GM12892 (cell line): ENCODE measurements at places on chromosomes 5 and 9.

GRCh38 chr9:8757881-8758280 lies 958.3 kb upstream of the DMAC1 start:
- no peak for DNase-seq

DNA sequence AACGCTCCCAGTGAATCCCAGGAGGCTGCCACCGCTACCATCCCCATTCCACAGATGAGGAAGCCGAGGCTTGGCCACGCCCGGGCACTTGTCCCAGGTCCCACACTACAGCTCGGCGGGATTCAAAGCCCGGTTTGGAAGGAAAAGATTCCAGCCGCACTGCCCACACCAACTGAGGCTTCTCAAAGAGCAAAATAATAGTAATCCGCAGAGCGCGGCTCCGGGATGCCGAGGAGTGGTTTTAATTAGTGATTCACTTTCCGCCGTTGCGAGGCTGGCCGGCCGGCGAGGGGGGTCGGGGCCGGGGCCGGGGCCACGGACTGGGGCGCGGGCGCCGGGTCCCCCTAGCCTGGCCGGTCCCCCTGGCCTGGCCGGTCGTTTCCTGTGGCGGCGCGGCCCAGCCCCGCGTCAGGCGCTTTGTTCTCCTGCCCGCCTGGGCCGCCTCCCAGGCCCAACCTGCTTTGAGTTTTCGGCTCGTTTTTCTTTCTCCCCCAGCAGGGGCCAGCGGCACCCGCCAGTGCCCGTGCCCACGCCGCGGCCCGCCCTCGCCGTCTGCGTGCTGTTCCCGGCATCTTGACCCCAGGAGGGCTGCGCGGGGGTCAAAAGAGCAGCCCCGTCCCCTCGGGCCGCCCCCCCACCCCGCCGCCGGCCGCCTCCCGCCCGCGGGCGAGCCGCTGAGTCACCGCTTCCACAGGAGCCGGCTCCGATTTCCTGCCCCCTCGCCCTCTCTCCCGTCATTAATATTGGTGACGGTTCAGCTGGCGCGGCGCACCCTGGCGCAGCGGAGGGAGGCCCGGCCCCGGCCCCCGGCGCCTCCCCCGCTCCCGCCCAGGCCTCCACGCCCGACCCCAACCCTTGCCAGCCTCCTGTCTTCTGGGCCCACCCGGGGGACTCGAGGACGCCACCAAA lies 31.2 kb downstream of the FGF18 start:
- DNase-seq = no peak

- no peak for DNase-seq
Measured at GRCh38 chr9:90904706-90905478, 103.3 kb downstream of the SYK start.

DNA sequence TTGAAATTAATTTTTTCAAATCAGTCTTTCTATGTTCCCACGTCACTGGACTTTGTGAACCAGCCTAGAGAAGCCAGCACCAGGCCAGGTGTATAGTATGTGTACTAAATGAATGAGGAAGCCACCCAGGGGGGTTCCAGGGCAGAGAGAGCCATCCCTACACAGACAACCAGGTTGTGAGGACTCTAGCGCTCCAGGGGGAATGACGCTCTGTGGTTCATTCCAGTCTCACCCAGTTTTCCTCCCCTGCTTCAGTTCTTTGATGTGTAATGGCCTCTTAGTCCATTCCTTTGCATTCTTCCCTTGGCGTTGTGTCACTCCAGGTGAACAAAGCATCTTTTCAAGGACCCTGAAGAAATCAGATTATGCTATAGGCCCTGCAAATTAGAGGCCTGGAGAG lies 330.6 kb downstream of the NSG2 start:
- no peak for DNase-seq

GRCh38 chr5:52710310-52710971 lies 77.3 kb upstream of the ITGA1 start:
- DNase-seq = no peak

GRCh38 chr9:91349115-91349555 lies 12.6 kb downstream of the AUH start:
- DNase-seq = no peak

- DNase-seq = no peak
Measured at GRCh38 chr9:110073356-110073905, 134.5 kb downstream of the C9orf152 start.

DNA sequence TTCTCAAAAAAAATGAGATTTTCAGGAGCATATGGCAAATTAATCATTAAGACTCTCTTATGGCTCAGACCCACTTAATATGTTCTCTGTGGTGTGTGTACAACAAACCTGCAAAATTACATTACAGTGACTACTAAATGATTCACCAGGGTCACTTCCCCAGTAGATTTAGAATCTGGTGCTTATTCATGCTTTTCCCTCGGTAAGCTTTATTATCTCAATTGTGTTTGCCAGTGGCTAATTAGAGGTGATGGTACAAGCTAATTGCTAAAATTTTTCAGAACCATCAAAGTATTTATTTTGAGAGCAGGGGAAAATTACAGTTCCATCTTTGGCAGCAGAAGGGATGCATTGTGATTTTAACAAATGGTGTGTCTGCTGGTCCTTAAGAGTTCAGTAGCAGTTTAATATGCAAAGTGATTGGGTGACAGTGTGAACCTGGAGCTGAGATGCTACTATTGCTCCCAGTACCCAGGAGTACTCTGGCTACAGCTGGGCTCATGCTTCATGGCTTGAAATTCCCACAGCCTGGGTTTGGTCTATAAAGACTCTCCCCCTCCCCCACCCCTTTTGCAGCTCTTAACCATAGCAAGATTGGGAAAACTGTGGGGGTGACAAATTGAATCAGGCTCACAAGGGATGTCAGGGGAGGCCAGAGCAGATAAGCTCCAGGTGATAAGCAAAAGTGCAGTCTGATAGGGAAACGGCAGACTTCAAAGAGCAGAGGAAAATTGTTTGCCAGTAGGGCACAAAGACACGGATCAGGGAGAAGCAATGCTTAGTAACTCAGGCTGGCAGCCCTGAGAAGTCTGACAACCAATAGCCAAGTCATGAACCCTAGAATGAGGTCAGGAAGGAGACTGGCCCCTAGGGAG lies 92.8 kb upstream of the RAD23B start:
- DNase-seq = no peak

DNA sequence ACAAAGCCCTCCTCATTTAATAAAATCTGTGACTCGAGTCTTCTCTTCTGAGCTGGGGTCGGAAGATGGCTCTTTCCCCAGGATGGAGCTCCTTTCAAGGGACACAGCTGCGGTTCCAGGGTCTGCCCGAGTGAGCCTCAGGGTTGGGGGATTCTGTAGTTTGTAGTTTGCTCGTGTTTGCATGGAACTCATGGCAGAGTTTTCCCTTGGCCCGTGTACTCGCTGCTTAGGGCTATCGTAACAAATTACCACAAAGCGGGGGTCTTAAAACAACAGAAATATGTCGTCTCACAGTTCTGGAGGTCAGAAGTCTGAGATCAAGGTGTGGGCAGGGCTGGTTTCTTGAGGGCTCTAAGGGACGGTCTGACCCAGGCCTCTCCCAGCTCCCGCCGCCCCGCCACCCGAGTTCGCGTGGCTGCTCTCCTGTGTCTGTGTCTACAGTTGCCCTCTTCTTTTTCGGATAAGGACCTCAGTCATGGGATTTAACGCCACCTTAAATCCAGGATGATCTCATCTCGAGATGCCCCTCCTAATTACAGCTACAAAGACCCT lies 13.9 kb upstream of the LPCAT1 start:
- no peak for DNase-seq

DNA sequence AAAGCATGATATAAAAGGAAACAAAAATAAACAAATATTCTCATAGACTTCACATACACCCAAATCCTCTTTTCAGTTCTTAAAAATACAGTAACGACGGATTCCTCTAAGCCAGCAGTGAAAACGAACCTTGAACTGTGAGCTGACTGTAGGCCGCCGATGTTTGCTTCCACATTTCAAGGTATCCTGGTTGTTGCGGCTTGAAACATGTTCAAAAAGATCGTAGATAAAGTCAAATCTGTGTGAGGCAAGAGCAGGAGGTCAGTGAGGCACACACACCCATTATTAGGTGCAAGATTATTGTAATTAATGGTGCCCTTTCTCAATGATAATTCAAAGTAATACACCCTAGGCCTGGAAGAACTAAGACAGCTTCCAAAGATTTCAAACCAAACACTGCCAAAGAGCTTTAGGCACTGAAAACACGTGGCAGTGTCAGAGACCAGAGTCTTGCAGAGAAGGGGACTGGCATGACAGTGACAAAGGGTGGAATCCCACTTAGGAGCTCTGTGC lies 141.2 kb upstream of the RETREG1 start:
- no peak for DNase-seq

DNA sequence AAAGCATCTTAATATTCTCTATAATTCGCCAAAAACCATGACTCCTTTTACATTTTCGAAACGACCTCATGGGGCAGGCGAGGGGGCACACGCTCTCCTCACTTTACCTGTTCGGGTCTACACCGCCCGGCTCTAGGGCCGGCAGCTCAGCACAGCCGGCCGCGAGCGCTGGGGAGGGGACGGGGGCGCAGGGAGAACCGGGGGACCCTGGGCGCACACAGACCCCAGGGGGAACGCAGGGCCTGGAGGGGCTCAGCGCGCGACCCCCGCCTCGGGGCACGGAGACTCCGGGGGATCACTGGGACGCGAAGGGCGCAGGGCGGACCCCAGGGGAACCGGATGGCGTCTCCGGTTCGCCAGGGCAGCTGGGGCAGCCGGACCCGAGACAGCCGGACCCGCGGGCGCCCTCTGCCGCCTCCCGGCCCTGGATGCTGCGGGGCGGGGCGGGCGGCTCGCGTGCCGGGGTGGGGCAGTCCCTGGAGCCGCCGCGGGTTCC lies at the start of gene AHRR:
Gene AHRR, plus strand, starts transcription at position 485 of the 496 bp plus-strand sequence. CDS start 22,189 bp downstream, outside the sequence.
- peak; percentile 89 for DNase-seq

GRCh38 chr9:33111631-33112030 lies 35.2 kb upstream of the SMU1 start:
- no peak for DNase-seq

- DNase-seq = no peak
Measured at GRCh38 chr5:169442913-169443784, 140.4 kb upstream of the SPDL1 start.

DNA sequence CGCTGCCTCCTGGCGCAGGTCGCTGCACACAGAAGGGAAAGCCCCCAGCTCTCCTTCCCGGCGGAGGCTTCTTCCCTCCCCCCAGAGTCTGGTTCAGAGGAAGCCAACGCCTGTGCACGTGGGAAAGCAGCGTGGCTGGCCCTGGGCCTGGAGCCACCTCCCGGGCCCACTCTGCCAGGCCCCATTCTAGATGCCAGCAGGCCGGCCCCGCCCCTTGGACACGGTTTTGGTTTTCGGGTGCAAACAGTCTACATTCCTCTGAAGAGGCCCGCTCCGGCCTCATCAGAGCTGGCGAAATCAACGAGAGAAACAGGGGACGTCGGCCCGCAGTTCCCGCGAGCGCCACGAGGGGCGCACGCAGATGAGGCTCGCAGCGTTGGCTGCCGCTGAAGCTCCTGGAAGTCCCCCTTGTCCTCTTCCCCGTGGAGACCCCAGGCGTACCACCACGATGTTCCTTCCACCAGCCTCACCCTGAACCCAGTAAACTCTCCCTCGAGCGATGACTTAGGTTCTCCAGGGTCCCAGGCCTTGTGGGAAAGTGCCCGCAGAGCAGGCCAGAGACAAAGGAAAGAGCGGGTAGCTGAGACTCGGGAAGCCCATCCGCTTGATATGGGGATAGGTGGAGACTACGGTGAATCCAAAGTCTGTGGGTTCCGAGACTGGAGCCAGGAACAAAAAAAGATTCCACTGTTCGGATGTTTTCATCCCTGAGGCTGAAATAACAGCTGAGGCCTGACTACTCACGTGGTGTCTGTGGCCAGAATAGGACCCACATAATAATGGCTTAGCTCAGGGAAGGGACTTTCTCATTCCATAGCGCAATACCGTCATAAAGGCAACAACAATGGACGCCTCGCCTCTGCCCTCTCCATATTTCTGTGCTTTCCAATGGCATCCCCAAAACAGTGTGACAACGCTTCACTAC lies 64.2 kb downstream of the KLF4 start:
- peak; percentile 25 for DNase-seq

GRCh38 chr5:132868754-132869153 lies 2.3 kb downstream of the UQCRQ start:
- DNase-seq = no peak

- DNase-seq = no peak
Measured at GRCh38 chr9:70609542-70610286, 195.3 kb upstream of the KLF9 start.

DNA sequence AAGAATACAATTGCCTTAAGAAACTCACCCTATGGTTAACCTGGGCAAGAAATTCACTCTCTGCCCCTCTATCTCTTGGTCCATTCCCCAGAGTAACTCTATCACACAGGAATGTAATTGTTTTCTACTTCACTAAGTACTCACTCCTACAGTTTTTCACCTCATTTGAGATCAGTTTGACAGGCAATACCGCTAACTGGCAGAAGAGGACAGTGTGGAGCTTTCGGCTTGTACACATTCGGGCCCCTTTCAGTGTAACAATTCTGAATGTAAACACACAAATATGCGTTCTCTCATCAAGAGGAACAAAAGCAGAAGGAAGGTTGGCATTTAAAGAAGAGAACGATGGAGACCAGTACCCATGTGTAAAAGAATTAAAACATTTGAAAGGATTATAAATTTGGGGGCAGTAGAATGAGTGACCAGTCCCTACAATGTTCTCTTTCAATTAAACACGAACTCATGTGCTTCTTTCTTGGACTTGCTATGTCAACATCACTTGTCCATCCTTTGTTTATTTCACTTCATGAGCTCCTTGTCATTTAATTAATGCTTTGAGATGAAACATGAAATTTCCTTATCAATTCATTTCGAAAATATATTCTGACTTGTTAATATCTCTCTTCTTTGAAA lies 188.5 kb upstream of the GRAMD2B start:
- DNase-seq = no peak

- DNase-seq = no peak
Measured at GRCh38 chr9:2285416-2286332, 270.5 kb downstream of the SMARCA2 start.

GRCh38 chr5:91598216-91598615 lies 215.1 kb upstream of the ARRDC3 start:
- no peak for DNase-seq

- DNase-seq = no peak
Measured at GRCh38 chr5:146751781-146752401, 126.7 kb downstream of the PPP2R2B start.

DNA sequence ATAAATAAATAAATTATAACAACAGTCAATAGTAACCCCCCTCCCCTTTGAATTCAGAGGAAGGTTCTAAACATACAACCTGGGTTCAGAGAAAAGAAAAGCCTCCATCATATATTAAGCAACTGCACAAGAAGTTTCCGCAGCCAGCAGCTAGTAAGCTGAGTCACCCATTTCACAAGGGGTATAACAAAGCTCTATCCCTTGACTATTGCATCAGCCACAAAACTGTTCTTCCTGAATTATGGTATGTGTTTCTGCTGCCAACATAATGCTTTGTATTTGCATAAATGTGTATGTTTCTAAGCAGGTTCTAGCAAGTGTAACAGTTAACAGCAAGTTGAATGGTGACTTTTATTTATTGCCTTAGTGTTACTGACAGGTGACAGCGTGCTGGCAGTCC lies 6.8 kb upstream of the CEP120 start:
- no peak for DNase-seq

- DNase-seq = no peak
Measured at GRCh38 chr9:98410185-98410697, 154.8 kb upstream of the TBC1D2 start.
